ENCODE measurements at places on chromosomes 1 and 21. TPM values are rescaled to one million over a fixed set of nuclear protein-coding genes. Genes with fewer than 3 reads are reported as not detected.

GRCh38 chr1:157239936-157240335 lies 101.7 kb upstream of the ETV3 start:
- DNase-seq, result no peak

DNA sequence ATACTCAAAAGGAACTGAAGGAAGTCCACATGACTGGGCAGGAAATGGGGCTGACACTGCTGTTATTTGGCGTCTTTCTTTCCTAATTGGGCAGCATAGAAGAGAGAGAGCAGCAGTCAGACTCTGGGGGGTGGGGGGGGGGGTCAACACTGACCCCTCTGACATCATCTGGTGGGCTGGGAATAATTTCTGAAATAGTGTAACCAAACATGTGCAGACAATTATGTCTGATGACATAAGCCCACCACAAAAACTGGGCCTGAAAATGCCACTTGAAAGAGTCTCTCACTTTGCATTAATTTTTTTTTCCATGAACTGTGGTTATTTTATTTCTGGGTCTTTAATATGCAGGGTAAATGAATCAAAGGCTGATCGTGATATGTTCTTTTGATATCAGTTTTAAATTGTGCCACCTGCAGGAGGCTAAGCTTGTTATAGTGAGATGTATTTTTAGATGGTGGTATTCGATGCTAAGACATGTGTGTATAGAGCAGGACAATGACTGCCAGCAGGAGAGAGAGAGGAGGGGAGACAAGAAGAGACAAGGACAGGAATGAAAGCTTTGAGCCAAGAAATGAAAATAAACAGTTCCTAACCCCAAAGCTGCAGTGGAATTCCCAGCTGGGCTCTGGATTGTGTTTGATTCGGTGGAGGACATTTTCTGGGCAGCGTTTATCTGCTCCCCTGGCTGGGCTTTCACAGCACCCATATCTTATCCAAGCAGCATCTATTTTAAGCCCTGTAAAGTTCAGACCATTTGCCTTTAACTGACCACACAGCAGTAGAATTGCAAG lies 264.7 kb downstream of the PBX1 start:
- DNase-seq, result no peak

DNA sequence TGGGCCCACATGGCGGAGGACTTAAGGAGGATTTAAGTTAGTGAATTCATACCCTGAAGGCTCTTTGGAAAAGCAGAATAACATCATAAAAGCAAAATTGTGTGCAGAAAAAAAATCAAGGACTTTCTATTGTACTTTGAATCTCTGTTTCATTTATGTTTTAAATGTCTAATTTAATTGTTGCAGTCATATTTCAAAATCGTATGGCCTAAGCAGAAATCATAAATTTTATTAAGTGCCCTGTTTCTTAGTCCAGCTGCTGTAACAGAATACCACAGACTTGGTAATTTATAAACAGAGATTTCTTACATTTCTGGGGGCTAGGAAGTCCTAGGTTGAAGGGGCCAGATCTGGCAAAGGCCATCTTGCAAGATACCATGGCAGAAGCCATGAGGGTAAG lies 555.6 kb downstream of the LTN1 start:
- DNase-seq, result no peak

- DNase-seq, result no peak
Measured at GRCh38 chr1:41810446-41810845, 108.3 kb downstream of the HIVEP3 start.

DNA sequence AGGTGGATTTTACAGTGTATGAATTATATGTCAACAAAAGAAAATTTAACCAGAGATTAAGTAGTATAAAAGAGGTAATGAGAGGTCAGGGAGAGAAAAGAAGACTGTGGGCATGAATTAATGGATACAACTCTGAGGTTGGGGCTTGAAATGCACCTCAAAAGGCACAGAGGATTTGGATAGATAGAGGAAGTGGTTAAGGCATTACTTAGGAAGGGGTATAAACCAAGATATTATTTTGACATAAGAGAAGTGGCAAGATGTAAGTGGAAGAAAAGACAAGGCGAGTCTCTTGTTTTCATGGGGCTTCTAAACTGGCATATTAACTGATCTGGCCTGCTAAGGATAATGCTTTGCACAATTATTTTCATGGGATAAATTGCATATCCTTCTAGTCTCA lies 34.1 kb downstream of the RAP1A start:
- DNase-seq, result no peak

DNA sequence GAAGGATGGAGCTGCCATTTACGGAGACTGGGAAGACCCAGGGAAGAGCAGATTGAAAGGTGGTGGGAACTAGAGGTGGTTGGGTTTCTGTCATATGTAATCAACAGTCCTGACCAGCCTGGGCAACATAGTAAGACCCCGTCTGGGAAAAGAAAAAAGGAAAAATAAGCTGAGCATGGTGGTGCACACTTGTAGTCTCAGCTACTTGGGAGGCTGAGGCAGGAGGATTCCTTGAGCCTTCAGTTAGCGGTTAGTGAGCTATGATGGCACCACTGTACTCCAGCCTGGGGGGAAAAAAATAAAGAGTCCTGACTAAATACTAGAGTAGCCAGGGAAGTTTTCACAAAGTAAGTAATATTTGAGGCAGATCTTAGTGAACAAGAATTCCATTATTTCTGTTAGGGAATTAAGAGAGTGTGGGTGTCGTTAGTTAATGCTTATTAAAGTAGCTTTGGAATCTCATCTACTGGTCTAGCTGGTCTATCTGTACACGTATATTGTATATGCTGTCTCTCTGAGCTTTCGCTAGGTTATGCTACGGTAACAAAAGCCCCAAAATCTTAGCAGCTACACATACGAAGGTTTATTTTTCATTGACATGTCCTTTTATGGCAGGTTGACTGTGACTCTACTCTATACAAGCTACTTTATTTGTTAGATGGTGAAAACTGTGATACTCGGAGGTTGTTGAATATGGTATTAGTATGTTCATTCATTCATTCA lies 4.4 kb downstream of the NBPF1 start:
- DNase-seq, result no peak

DNA sequence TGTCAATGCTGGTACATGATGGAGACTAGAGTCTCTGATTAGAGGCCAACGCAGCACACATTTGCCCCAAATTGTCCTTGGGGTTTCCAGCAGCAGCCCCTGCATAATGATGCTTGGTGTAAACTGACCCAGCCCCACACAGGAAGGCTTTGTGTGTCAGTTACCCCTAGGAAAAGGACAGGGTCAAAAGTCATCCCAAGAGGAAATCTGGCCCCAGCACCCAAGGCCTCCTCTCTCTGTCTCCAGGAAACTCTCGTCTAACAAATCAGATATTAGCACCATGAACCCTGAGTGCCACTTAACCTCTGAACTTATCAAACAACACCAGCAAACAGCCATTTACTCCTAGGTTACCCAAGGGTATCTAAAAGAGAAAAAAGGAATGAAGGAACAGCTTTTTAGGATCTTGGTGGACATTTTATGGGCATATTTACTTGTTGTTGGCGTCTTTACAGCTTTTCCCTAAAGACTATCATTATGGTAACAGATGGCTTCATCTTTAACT lies 84.5 kb downstream of the PSMG1 start:
- DNase-seq, result no peak

ERICH3 gene
- total RNA-seq, result not detected

SLAMF1 gene
- not detected for total RNA-seq

GRCh38 chr1:18856435-18856834 lies 3.0 kb downstream of the TAS1R2 start:
- no peak for DNase-seq

DNA sequence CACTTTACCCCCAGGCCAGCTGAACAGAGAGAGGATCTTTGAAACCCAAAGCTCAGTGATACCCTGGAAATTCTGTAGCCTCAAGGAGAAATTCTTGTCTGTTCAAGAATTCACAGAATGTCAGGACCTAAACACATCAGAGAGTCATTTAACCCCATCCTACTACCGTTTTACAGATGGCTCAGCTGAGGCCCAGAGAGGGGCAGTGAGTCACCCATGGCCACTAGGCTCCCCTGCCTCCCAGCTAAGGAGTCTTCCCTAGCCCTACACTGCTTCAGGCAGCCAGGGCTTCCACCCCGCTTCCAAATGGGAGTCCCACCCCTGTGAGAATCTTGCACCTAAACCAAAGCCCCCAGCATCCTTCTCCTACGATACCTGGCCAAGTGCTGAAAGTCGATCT lies 28.3 kb downstream of the VWA5B1 start:
- DNase-seq, result no peak

OPTC gene
- not detected for total RNA-seq

DNA sequence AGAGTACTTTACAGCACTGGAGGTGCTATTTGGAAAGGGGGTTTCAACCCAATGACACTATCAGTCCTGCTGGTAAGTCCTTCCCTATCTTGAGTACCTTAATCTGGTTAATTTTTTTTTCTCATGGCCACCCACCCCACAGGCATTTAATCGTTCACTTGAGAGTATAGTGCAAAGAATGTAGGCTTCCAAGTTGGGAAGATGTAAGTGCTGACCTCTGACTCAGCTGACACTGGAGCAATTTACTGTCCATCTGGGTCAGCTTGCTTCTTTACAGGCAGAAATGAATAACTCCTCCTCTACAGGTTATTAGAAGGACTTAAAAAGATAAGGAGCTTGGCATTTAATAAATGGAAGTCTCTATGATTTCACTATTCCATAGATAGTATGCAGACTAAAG lies 89.6 kb downstream of the AK5 start:
- DNase-seq, result no peak

DNA sequence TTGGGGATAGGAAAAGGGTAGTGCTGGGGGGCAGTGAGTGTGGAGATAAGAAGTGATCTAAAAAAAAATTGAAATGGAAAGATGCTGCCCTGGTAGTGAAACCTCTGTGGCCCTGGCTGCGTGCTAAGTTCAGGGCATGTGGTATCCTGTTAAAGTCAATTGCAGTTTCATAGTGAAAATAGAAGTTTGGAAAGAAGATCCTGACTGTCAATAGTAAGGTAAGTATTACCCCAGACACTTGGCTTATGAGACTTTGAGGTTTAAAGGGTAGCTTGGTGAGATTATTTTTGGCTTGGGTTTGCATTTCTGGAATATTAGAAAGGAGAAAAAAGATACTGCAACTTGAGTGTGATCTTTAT lies 6.8 kb downstream of the ARID1A start:
- DNase-seq, result no peak

SIPA1L2 gene
- 9.9 TPM for total RNA-seq

GRCh38 chr1:18549106-18549505 lies 68.4 kb downstream of the KLHDC7A start:
- no peak for DNase-seq

GRCh38 chr1:35605071-35605866 lies 32.2 kb downstream of the TFAP2E start:
- DNase-seq, result no peak

DNA sequence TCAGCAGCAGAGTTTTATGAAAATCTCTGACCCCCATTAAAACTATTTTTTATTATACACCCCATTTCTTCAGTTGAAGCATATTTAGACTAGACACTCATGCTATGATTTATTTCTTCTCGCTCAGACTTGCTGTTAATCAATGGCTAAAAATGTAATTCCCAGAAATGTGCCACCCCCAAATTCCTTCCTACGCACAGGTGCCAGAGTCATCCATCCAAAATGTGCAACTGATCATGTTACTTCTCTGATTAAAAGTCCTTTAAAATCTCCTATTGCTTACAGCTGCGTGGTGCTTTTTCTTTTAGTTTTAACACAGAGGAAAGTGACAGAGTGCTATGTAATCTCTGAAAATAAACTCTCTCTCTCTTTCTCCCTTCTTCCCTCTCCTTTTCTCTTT lies 954.4 kb downstream of the NCAM2 start:
- no peak for DNase-seq

DNA sequence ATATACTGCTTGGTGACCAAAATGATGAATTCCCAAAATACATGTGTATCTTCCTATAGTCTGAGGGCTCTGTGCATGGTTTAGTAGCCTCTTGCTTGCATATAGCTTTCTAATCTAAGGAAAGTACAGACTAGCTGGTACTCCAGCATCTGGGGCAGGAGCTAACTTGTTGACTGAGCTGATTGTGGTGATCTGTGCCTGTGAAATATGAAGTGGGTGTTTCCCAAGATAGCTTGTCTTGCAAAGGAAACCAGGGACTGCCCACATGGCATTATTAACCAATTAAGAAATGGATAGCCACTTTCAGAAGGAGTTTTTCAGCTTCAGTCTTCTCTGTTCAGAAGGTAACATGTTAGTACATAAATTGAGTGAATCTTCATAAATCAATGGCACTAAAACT lies 219.8 kb downstream of the NEGR1 start:
- DNase-seq, result no peak

- DNase-seq, result no peak
Measured at GRCh38 chr1:208717525-208717924, 473.3 kb upstream of the PLXNA2 start.

ESPN gene
- 0.81 TPM for total RNA-seq

- no peak for DNase-seq
Measured at GRCh38 chr1:38780133-38780532, 79.4 kb downstream of the RRAGC start.

MRPS21 gene
- 60.9 TPM for total RNA-seq

GRCh38 chr1:204186597-204186996 lies 9.7 kb downstream of the KISS1 start:
- DNase-seq, result no peak

- no peak for DNase-seq
Measured at GRCh38 chr21:34559089-34559631, 47.1 kb upstream of the KCNE1 start.

DNA sequence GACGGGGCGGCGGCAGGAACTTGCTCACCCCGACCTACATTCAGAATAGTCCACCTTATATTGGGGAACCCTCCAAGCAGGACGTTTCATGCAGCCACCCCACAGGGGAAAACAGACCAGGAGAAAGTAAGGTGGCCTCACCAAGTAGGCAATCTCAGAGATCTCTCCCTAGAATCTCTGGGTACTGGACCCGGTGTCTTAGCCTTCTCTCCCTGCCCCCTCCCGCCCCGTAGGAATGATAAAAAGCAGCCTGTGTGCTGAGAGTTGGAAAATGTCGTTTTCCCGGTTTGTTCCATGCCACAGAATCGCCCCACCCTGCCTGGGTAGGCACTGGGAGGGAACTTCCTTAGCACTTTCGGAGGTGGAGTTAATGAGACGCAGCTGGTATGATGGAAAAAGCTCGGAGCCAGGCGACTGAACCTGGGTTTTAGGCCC lies 789 bp upstream of the PTPN14 start:
- peak; percentile 66 for DNase-seq

- DNase-seq, result no peak
Measured at GRCh38 chr1:18387307-18387706, 93.4 kb upstream of the KLHDC7A start.

OR2L3 gene
- not detected for total RNA-seq
